ENCODE measurements at places on chromosomes 12 and 14.

- DNase-seq, result no peak
Measured at GRCh38 chr14:28690029-28690692, 76.4 kb upstream of the FOXG1 start.

GRCh38 chr12:104586351-104586919, 129.7 kb downstream of the CHST11 start:
- no peak for DNase-seq

DNA sequence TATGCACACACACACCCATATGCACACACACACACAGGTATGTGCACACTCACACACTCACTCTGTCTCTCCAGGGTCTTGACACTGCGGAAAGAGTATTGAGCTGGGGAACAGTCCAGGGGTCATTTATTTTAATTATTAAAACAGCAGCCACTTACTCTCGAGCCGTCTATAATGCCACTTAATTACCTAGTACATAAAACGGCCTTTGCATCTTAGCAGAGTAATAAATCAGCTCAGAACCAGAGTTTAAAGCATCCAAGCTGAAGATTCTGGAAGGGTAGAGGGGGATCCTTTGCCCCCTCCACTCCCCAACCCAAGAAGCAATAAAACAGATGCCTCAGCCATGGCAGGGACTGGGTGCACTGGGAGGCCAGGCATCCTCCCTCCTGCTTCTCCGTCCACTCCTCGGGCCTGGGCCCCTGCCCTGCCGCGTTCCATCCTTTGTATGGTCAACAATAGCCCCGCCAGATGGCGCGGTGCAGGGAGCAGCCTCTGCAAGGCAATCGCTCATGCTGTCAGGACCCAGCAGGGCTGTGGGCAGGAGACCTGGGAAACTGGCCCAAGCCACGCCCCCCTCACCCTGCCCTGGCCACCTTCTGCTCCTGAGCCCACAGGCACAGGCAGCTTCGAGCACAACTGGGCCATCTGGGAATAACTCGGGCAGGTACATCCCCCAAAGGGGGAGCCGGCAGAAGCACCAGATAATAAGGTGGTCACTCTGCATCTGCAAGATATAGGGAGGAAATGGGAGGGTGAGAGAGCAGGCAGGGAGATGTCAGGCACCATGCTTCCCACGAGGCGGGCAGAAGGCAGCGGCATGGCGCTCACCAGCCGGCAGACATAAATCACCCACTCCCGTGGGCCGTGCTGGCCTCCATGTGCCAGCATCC, 40.9 kb downstream of the CCDC85C start:
- DNase-seq, result peak; percentile 49

DNA sequence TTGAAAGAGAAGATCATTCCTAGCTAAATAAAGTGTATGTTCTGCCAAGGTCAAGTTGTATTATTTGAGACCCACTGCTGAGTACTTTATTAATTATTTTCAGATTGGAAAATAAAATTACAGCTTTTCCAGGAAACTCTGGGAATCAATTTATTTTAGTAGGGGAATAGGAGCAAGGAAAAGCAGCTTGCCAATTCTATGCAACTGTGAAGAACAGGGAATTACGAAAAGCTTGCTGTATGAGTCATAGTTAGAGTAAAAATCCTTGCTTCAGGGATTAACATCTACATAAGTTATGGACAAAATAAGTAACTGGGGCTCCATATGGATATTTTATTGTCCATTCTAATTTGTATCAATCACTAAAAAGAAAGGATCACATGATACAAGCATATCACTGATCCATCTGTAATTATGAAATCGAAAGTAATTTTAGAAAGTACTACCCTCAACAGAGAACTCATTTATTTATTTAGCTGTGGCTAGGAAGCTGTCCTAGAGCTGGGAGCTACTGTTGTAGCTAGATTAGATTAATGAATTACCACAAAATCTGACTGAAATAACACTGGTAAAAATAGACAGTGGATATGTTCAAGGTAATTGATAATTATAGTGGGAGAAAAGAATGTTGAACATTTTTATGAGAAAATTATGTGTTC, 303.5 kb upstream of the NPAS3 start:
- DNase-seq, result no peak

DNA sequence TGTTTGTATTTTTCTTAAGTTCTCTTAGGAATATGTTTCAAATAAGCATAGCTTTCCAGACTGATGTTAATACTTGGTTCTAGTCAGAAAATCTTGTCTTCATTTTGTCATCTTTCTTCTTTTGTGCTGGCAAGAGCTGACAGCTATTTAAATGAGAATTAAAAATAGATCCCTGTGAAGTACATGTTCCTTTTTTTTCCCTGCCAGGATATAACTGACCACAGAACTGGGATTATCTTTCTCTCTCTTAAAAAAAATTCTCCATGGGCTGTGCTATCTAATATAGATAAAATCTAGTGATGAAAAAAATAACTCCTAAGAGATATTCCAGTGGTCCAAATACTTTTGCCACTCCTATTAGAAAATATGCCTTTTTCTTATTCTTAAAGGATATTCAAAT, 163.4 kb downstream of the AKAP6 start:
- no peak for DNase-seq

DNA sequence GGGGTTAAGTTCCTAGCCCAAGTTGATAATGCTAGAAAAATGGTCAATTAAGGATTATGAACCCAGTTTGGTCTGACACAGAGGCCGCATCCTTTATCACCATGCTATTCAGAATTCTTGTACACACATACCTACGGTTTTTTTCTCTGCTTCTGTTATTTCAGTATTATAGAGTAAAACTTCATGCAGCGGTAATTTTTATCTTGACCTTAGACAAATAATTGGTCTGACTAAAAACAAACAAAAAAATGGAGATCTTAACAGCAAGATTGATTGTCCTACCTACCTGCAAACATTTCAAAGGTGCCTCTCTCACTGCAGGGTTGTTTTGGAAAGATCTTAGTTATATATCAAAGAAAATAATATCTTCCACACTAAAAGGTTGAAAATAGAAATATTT, 201.9 kb upstream of the PRICKLE1 start:
- DNase-seq, result no peak

DNA sequence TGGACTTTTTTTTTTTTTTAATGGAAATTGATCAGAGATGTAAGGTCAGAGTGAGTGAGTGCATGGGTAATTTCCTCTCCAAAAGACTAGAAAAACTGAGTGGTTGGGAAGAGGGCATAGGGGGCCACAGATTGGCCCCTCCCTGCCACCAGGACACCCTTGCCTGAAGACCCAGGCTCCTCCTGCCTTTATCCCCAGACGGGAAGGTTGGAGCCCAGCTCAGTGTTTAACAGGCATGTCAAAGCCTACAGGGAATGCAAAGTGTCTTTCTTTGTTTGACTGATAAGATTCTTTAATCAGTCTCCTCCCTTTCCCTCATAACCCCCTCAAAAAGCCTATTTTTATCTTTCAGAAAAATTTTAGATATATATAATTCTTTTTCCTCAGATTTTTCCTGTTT, 50.3 kb downstream of the IRAK3 start:
- no peak for DNase-seq

GRCh38 chr12:12008931-12009611, 61.7 kb upstream of the BCL2L14 start:
- DNase-seq, result peak; percentile 30

DNA sequence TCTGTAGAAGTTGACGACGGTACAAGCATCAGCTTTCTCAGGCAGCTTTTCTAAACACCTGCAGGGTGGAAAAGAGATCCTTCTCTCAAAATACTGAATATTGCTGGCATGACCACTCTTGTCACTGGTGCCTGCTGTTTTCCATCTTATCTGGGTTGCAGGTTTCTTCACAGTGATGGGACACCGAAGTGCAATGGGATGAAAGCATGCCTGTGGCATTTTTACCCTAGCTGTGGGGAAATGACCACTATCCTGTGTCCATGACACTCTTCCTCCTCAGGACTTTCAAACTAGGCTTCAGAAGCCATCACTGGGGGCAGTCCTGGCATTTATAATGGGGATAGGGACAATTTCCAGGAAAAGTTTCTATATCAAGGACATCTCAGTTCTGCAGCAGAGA, 98.5 kb downstream of the ETV6 start:
- DNase-seq, result peak; percentile 37

DNA sequence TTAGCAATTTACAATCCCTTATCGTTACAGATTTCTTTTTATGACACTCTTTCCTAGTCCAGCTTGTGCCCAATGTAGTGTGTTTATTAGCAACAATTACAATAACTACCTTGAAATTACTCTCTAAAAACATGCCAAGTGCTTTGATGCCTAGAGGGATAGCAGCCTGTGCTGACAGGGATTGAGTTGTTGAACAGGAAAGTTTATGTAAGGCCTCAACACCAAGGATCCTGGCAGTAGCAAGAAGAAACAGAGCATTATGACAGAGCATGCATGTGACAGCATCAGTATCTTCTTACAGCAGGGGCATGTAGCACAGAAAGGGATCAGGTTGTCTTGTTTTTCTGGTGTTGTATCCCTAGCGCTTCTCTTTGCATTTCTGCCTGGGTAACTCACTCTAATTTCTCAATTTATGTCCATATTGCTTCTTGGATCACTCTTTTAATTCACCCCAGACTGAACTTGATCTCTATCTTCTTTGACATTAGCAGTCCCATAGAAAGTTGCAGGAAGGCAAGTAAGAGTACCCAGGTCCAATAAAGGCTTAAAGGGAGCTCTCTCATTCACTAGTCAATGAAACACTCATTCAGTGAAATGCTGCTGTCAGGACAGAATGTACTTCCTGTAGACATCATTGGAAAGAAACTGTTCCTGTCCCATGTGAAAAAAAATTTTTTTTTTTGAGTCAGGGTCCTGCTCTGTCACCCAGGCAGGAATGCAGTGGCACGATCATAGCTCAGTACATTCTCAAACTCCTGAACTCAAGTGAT, 220.0 kb upstream of the GRIP1 start:
- no peak for DNase-seq

- no peak for DNase-seq
Measured at GRCh38 chr12:6758506-6759095, 5.7 kb upstream of the MLF2 start.

DNA sequence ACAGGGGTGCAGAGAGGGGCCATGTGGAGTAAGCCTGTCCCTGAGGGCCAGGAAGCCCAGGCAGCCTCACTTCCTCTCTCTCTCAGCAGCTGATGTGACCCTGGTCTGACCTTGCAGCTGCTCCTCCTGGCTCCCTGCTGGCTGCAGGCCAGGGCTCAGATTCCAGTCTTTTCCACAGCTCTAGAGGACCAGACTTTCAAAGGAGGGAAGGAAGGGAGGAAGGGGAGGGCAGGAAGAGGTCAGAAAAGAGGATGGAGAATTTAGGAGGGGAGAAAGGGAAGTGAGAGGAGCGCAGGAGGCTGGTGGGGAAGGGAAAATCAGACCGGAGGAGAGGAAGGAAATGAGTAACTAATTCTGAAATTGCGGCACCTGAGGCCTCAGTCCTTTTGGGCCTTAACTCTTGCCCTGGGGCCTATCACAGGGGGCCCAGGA, 40.9 kb upstream of the VASH1 start:
- DNase-seq, result peak; percentile 67

- DNase-seq, result no peak
Measured at GRCh38 chr14:76257842-76258397, 106.2 kb downstream of the GPATCH2L start.

DNA sequence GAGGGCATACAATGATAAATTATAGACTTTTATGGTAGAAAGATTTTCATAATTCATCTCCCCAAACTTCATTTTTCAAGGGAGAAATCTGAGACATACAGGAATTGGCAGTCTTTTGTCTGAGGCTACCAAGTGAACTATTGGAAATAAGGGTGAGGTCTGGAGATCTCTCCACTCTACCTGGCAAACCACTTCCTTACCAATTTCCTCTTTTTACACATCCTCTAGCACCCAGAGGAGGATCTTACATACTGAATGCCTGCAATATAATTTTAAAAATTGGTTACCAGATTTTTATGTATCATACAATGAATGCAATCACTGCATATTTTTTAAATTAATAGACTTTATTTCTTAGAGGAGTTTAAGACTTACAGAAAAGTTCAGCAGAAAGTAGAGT, 6.6 kb downstream of the PDE6H start:
- DNase-seq, result no peak

DNA sequence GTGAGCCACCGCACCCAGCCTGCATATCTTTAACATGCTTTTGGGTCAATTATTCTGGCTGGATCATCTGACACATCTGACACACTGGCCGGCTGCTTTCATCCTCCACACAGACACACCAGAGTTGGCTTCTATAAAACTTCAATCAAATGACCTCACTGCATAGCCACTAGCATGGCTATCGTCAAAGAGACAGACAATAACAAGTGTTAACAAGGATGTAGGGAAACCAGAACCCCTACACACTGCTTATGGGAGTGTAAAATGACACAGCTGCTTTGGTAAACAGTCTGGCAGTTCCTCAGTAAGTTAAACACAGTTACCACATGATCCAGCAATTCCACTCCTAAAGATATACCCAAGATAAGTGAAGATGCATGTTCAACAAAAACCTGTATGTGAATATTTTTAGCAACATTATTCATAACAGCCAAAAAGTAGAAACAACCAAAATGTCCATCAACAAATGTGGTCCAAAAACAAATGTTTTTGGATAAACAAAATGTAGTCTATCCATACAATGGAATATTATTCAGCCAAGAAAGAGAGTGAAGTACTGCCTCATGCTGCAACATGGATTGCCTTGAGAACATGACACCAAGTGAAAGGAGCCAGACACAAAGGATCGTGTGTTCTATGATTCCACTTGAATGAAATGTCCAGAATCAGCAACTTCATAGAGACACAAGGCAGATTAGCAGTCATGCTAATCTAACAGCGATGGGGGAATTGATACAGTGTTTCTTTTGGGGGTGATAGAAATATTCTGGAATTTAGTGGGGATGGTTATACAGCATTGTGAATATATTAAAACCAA, 10.1 kb downstream of the KDM2B start:
- no peak for DNase-seq

- DNase-seq, result peak; percentile 48
Measured at GRCh38 chr12:124550123-124551089, 17.0 kb downstream of the NCOR2 start.

GRCh38 chr12:39205969-39206368, 237.0 kb downstream of the KIF21A start:
- no peak for DNase-seq

DNA sequence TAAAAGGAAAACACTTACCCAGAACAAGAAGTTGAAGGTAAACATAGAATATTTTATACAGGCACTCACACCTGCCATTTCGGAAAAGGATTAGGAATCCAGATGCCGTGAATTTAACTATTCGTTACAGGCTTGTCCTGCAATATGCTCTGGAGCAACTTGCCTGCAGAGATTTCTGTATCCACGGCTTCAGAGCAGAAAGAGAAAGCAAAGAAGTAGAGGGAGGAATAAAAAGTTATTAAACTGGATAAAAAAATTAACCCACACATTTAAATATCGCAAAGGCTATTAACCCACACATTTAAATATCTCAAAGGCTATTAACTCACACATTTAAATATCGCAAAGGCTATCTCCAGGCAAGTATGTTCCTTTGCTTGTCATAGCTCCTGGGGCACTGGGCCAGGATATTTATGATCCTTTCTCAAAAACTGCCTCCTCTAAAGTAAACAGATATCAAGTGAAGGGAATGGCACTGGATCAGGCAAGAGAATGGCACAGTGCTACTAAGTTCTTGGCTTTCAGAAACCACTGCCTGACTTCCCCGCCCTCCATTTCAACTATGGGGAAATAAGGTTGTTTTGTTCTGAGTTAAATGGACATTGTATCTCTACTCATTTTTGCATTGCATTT, at the start of gene TSPAN8:
TSS of gene TSPAN8 (minus strand) at position 399 of the 633 bp plus-strand sequence. CDS start at position 78, 321 bp downstream.
- DNase-seq, result no peak

GRCh38 chr14:51145246-51145645, 50.3 kb upstream of the TRIM9 start:
- no peak for DNase-seq
